ENCODE measurements at places on chromosomes 3 and 15. TPM values are rescaled to one million over a fixed set of nuclear protein-coding genes. Genes with fewer than 3 reads are reported as not detected.

The CPN2 gene
- total RNA-seq: not detected

GRCh38 chr3:187734841-187735240 is 10.4 kb downstream of the BCL6 start:
- no peak overlapping the region for H3K4me3 ChIP-seq
- no peak for DNase-seq
- H3K4me1 ChIP-seq: peaks cover 13% of the 10 kb centered on the region
- H3K27me3 ChIP-seq: no peaks in the 10 kb centered on the region

DNA sequence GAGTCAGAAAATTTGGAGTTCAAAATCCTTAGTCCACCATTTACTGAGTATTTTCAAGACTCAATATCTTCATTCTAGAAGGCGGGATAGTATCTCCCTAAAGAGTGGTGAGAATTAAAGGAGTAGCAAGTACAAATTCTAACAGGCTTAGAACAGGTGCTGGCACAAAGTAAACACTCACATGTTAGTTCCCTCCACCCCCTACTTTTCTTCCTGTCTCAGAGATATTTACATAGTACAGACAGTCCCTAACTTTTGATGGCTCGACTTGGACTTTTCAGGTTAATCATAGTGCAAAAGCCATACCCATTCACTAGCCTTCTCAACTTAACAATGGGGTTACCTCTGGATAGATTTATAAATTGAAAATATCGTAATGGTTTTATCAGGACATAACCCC is 476.2 kb upstream of the RASGRP1 start:
- no peak overlapping the region for H3K27ac ChIP-seq
- no peak overlapping the region for H3K4me3 ChIP-seq
- H3K27me3 ChIP-seq: no peaks in the 10 kb centered on the region
- H3K36me3 ChIP-seq: no peaks in the 10 kb centered on the region
- H3K4me1 ChIP-seq: no peaks in the 10 kb centered on the region

DNA sequence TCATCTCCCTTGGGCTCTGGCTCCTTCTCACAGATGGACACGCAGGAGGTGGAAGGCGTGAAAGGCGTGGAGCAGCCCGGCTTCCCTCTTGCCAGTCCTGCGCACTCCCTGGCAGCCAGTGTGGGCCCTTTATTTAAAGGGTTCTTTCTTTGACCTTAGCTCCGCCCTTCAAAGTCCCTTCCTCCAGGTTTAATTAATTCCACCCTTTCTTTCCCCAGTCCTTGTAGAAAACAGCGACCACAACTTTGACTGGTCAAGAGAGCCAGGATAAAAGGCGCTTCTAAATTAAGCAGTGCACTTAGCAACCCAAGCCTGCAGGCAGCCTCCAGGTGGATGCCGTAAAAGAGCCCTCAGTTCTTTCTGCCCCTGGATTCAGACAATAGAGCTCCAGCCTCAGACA is at the start of gene HDC:
Gene HDC, minus strand, starts transcription at position 107 of the 400 bp plus-strand sequence. Its CDS starts 103 bp downstream, at position 4.
- H3K27ac ChIP-seq: no peak within 1 kb of the TSS
- H3K36me3 ChIP-seq: no peaks in the 10 kb centered on the region
- DNase-seq: no peak
- no peaks in the 10 kb centered on the region for H3K27me3 ChIP-seq
- peaks cover 6% of the 10 kb centered on the region for H3K4me1 ChIP-seq
- no peak within 1 kb of the TSS for H3K4me3 ChIP-seq

DNA sequence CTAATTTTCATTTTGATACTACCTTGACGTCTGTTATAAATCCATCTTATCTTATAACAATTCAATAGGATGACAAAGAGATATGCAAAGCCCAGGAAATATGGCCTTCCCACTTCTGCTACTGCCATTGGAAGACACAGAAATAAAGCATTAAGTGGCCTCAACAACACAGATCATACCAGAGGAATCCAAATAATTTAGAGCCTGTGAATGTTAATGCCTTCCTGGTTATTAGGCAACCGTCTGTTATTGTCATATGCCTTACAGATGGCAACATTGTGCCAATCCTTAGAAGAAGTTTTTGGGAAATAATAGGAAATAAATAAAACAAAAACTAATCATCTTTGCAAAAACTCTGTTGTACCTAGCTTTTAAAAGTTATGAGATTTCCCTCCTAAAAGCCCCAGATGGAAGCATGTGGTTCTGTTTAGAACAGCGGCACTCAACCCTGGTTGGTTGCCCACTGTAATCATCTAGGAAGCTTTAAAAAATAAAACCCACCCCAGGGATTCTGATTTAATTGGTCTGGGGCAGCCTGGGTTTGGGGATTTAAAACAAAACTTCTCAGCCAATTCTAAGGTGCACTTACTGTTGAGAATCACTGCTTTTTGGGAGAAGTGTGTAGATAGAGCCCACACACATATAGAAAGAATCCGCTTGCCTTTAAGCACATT is 704.8 kb upstream of the CFAP20DC start:
- no peak overlapping the region for H3K27ac ChIP-seq
- no peaks in the 10 kb centered on the region for H3K27me3 ChIP-seq
- DNase-seq: no peak
- H3K36me3 ChIP-seq: no peaks in the 10 kb centered on the region

- H3K27ac ChIP-seq: no peak overlapping the region
- H3K27me3 ChIP-seq: no peaks in the 10 kb centered on the region
- DNase-seq: peak; percentile 19
- H3K4me3 ChIP-seq: no peak overlapping the region
Measured at GRCh38 chr15:99324082-99324620, 72.9 kb downstream of the LRRC28 start.

- H3K4me1 ChIP-seq: no peaks in the 10 kb centered on the region
- no peaks in the 10 kb centered on the region for H3K36me3 ChIP-seq
- H3K27me3 ChIP-seq: peaks cover 13% of the 10 kb centered on the region
- no peak overlapping the region for H3K4me3 ChIP-seq
- H3K27ac ChIP-seq: no peak overlapping the region
- DNase-seq: no peak
Measured at GRCh38 chr3:126184465-126185000, 4.1 kb upstream of the ALDH1L1 start.
